ENCODE measurements at places on chromosomes 7 and 10. TPM values are rescaled to one million over a fixed set of nuclear protein-coding genes. Genes with fewer than 3 reads are reported as not detected.

The C10orf105 gene
- 4.6 TPM for total RNA-seq

The AGAP6 gene
- total RNA-seq = 14.3 TPM

The DNAJC12 gene
- total RNA-seq = 15.7 TPM

GRCh38 chr7:127473409-127473808 is 80.9 kb upstream of the ZNF800 start:
- H3K4me1 ChIP-seq = no peaks in the 10 kb centered on the region
- no peak overlapping the region for H3K4me3 ChIP-seq
- no peaks in the 10 kb centered on the region for H3K27me3 ChIP-seq
- no peak for DNase-seq

DNA sequence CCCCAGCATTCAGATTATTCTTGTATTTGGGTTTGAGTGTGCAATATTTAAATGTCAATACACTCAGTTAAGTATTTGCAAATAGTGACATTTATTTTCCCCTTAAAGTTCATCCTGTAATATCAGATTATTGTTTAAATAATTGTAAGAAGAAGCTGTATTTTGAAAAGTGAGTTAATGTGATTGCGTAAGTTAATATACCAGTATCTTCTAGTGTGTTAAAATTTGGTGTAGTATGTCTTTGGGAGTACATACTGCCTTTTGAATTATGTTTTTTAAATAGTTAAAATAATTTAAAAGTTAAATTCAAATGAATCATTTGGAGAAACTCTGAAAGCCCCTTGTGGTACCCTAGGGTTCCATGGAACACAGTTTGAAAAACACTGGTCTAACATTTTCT is 28.6 kb downstream of the LRMDA start:
- no peaks in the 10 kb centered on the region for H3K27me3 ChIP-seq
- H3K4me3 ChIP-seq = no peak overlapping the region
- H3K36me3 ChIP-seq = no peaks in the 10 kb centered on the region
- H3K27ac ChIP-seq = no peak overlapping the region
- DNase-seq = no peak

GRCh38 chr7:149081914-149082313 is 8.6 kb downstream of the ZNF786 start:
- H3K36me3 ChIP-seq = peaks cover 14% of the 10 kb centered on the region
- no peaks in the 10 kb centered on the region for H3K4me1 ChIP-seq
- H3K27ac ChIP-seq = no peak overlapping the region
- DNase-seq = no peak

GRCh38 chr7:139526578-139527544 is 3.4 kb downstream of the CLEC2L start:
- no peak overlapping the region for H3K27ac ChIP-seq
- DNase-seq = no peak
- H3K27me3 ChIP-seq = peaks cover 13% of the 10 kb centered on the region
- no peak overlapping the region for H3K4me3 ChIP-seq
- no peaks in the 10 kb centered on the region for H3K36me3 ChIP-seq

DNA sequence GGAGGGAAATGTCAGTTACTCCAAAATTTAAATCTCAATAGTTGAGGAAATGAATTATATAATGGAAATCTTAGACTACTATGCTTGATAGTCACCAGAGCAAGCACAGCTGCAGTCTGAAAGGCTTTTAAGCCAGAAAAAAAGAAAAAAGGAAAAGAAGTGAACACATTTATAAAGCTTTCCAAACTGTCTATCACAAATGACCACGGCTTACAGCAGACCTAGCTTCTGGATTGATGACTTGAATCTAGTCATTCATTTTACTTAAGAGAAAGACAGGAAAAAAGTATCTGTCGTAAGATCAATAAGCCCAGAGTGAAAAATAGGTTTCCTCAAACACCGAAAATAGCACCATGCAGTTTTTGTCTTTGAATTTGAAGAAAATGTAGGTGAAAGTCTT is 67.9 kb upstream of the OGDHL start:
- no peak overlapping the region for H3K27ac ChIP-seq
- no peaks in the 10 kb centered on the region for H3K4me1 ChIP-seq
- no peak for DNase-seq
- no peak overlapping the region for H3K4me3 ChIP-seq

The AQP1 gene
- total RNA-seq = 81.2 TPM

The MYO3A gene
- total RNA-seq = 4.5 TPM

DNA sequence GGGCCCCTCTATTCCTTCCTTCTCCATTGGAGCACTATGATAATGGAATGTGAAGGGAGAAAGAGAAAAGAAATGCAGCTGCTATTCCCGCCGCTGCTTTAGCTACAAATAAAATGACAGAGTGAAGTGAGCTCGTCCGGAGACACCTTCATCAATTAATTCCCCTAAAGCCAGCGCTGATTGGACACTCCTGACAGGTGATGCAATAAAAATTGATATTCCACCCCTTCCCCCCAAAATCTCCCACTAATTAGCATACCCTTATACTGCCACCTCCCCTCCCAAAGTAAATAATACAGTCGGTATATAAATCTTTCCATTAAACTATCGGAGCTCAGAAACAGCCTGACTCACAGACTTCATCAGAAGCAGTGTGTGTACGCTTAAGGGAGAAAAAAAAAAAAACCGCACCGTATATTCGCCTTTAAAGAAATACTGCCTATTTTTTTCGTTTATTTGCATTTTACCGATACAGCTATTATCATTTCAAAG is 7.3 kb downstream of the SKIDA1 start:
- no peaks in the 10 kb centered on the region for H3K27me3 ChIP-seq
- peak overlapping the region; percentile 97 for H3K27ac ChIP-seq
- peak overlapping the region; percentile 78 for H3K4me3 ChIP-seq
- DNase-seq = no peak
- peaks cover 7% of the 10 kb centered on the region for H3K4me1 ChIP-seq
- H3K36me3 ChIP-seq = no peaks in the 10 kb centered on the region

DNA sequence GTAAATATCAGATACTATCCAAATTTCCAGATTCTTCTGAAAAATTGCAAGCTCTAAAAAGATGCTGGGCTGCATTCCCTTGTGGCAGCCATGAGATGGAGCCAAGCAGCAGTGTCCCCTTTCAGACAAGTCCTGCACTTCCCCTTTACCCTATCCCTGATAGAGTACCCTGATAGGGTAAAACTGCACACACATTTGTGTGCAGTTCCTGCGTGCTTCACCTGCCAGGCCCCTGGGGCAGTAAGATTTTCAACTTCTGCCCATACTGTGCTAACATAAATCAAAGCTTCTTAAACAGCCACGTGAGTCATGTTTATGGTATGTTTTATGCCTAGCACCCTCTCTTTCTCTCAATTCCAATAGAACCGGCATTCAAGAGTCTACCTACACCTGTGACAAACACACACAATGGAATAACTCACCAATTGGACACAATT is 52.2 kb downstream of the IFIT5 start:
- no peaks in the 10 kb centered on the region for H3K36me3 ChIP-seq
- no peak overlapping the region for H3K4me3 ChIP-seq
- H3K27ac ChIP-seq = no peak overlapping the region
- no peaks in the 10 kb centered on the region for H3K4me1 ChIP-seq

DNA sequence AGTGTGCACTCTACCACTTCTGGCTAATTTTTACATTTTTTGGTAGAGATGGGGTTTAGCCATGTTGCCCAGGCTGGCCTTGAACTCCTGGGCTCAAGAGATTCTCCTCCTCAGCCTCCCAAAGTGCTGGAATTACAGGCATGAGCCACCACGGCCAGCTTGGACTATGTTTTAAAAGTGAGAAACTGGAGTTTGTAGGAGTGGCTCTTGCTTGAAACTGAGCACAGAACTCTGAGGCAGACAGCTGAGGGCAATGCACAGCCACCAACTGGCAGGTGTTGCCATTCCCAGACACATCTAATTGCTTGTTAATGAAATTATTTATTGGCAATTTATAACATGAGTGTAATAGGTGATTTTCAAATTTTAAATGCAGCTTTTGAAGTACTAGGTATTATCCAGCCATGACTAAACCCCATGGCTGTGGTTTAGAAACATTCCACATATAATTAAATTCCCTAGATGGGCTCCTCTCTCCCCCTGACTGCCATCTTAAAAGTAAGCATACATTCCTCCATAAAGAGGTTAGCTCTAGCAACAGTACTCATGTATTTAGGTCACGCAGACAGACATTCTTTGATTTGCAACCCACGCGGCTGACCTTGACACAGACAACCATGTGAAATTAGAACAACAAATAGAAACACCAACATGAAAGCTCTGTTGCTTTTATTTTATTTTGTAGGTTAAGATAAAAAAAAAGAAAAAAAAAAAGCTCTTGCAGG is 19.8 kb downstream of the PANK1 start:
- DNase-seq = no peak
- H3K27ac ChIP-seq = no peak overlapping the region
- no peaks in the 10 kb centered on the region for H3K27me3 ChIP-seq
- H3K4me1 ChIP-seq = no peaks in the 10 kb centered on the region
- H3K4me3 ChIP-seq = no peak overlapping the region

- H3K27ac ChIP-seq = no peak overlapping the region
- DNase-seq = no peak
- no peaks in the 10 kb centered on the region for H3K27me3 ChIP-seq
- no peaks in the 10 kb centered on the region for H3K36me3 ChIP-seq
- peaks cover 19% of the 10 kb centered on the region for H3K4me1 ChIP-seq
Observed at GRCh38 chr7:129502708-129503685, 666 bp downstream of the SMKR1 start.

DNA sequence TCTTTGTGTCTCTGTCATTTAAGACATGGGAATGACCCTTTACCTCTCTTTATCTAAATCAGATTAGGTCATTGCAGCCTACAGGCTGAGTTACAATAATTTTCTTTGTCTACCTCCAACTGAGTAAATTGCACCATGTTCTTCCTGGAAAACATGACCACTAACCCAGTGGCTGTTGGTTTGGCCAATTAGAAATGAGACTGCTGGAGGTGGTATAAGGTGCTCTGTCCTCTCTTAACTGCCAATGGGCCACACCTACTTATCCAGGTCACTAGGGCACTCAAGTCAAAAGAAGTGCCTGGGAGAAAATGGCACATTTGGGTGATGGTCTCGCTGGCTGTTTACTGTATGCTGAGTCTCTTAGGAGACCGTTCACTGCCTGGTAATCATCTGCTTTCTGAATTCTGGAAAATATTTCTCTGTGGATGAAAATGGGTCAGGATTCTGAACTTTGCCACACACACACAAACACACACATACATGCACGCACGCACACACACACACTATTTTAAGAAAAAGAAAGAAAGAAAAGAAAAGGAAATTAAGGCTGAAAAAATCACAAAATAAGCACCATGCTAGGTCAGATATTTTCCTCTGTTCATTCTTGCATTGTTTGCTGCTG is 16.4 kb downstream of the STAMBPL1 start:
- no peaks in the 10 kb centered on the region for H3K36me3 ChIP-seq
- DNase-seq = no peak
- H3K27me3 ChIP-seq = no peaks in the 10 kb centered on the region
- no peak overlapping the region for H3K27ac ChIP-seq
- no peaks in the 10 kb centered on the region for H3K4me1 ChIP-seq

GRCh38 chr7:151409667-151410404 is at the start of gene WDR86:
Gene WDR86, minus strand, starts transcription at chr7:151410038. Its CDS starts 449 bp downstream, at chr7:151409589.
- H3K27ac ChIP-seq = peak within 1 kb of the TSS; percentile 84
- H3K4me3 ChIP-seq = peak within 1 kb of the TSS; percentile 84
- H3K36me3 ChIP-seq = peaks cover 3% of the 10 kb centered on the region
- peaks cover 44% of the 10 kb centered on the region for H3K4me1 ChIP-seq
- peaks cover 18% of the 10 kb centered on the region for H3K27me3 ChIP-seq
- peak; percentile 88 for DNase-seq

The NRAP gene
- 0.11 TPM for total RNA-seq

The SMIM30 gene
- total RNA-seq = 57.9 TPM

The PTF1A gene
- total RNA-seq = not detected

The GSDME gene
- 12.0 TPM for total RNA-seq

The SKIDA1 gene
- 4.7 TPM for total RNA-seq

DNA sequence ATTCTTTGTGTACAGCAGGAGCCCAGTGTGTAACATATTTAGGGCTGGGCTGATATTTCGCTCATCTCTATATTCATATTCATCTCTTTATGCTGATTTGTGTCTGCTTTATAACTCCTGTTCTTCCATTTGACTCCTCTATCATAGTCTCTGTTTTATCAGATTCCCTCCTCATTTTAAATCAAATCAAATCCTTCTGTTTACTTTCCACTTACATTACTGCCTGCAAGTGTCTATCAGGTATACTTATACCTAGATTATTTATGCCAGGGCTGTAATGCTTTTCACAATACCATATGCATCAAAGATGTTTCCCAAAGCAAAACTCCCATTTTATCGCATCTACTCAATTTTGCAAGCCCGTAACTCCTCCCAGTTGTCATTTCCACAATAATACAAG is 990.7 kb downstream of the SORCS1 start:
- no peak overlapping the region for H3K4me3 ChIP-seq
- DNase-seq = no peak
- H3K36me3 ChIP-seq = no peaks in the 10 kb centered on the region
- no peaks in the 10 kb centered on the region for H3K27me3 ChIP-seq

The OR2A7 gene
- 1.5 TPM for total RNA-seq

DNA sequence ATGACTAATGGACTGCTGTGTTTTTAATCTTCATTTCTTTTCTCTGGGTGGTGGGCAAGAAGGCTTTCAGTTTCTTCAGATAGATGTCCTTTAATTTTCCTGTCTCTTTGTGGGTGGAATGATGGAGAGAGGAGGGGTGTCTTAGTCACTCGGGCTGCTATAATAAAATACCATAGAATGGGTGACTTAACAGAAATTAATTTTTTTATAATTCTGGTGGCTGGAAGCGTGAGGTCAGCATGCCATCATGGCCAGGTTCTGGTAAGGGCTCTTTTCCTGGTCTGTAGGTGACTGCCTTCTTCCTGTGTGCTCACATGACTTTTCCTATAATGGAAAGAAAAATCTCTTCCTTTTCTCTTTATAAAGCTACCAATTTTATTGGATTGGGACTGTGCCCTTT is 6.3 kb downstream of the RSBN1L start:
- no peaks in the 10 kb centered on the region for H3K27me3 ChIP-seq
- no peak overlapping the region for H3K27ac ChIP-seq
- H3K4me3 ChIP-seq = no peak overlapping the region
- no peak for DNase-seq
- peaks cover 5% of the 10 kb centered on the region for H3K4me1 ChIP-seq

DNA sequence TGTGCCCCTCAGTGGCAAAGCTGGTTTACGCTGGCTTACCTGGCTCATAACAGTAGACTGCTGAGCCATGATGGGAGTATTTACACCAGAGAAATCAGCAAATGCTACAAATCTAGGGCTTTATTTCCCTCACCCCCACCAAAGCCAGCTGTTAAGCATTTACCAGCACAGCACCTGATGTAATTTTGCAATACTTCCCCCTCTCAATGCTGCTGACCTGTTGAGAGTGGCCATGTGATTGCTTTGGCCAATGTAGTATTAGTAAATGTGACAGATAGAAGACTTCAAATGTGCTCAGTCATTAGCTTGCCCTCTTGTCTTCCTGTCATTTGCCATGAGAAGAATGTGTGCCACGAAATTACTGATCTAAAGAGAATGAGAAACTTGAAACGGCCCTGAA is 46.6 kb downstream of the HERPUD2 start:
- H3K27me3 ChIP-seq = no peaks in the 10 kb centered on the region
- H3K4me1 ChIP-seq = no peaks in the 10 kb centered on the region
- H3K27ac ChIP-seq = no peak overlapping the region
- H3K4me3 ChIP-seq = no peak overlapping the region
- peaks cover 12% of the 10 kb centered on the region for H3K36me3 ChIP-seq

GRCh38 chr10:50577681-50578350 is 45.9 kb downstream of the SGMS1 start:
- peaks cover 3% of the 10 kb centered on the region for H3K4me1 ChIP-seq
- DNase-seq = peak; percentile 39
- peak overlapping the region; percentile 84 for H3K27ac ChIP-seq

The SLC25A28 gene
- 36.5 TPM for total RNA-seq

The TDRD1 gene
- 1.1 TPM for total RNA-seq

- no peak for DNase-seq
- H3K27me3 ChIP-seq = no peaks in the 10 kb centered on the region
- H3K27ac ChIP-seq = no peak overlapping the region
- no peak overlapping the region for H3K4me3 ChIP-seq
- H3K36me3 ChIP-seq = no peaks in the 10 kb centered on the region
Observed at GRCh38 chr10:93553482-93554315, 12.8 kb upstream of the FFAR4 start.

Measured in spinal cord (tissue), 10 donors.